ENCODE measurements at places on chromosomes 6 and 20. TPM values are rescaled to one million over a fixed set of nuclear protein-coding genes. Genes with fewer than 3 reads are reported as not detected.

GRCh38 chr6:41922154-41922553, 855 bp downstream of the BYSL start:
- DNase-seq = no peak

- DNase-seq = no peak
Measured at GRCh38 chr6:116866281-116866871, 10.7 kb upstream of the RFX6 start.

DNA sequence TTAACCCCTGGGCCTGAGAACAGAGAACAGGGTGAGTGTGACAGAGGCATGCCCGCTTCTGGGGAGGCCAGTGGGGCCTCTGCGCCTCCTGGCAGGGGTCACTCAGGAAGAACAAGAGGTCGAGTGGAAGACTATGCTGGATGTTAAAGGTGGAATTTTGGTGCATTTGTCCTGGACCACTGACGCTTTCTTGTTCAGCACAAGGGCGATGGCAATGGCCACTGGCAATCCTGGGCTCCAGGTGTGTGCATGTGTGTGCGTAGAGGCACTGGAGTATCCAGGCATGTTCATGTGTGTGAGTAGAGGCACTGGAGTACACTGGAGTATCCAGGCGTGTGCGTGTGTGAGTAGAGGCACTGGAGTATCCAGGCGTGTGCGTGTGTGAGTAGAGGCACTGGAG, 23.5 kb upstream of the NPBWR2 start:
- DNase-seq = no peak

CHD6 gene
- total RNA-seq = 45.7 TPM

FOXP4 gene
- 2.0 TPM for total RNA-seq

- no peak for DNase-seq
Measured at GRCh38 chr6:135811644-135812526, 39.6 kb upstream of the PDE7B start.

- DNase-seq = no peak
Measured at GRCh38 chr6:42450477-42451332, 1.0 kb downstream of the TRERF1 start.

DNA sequence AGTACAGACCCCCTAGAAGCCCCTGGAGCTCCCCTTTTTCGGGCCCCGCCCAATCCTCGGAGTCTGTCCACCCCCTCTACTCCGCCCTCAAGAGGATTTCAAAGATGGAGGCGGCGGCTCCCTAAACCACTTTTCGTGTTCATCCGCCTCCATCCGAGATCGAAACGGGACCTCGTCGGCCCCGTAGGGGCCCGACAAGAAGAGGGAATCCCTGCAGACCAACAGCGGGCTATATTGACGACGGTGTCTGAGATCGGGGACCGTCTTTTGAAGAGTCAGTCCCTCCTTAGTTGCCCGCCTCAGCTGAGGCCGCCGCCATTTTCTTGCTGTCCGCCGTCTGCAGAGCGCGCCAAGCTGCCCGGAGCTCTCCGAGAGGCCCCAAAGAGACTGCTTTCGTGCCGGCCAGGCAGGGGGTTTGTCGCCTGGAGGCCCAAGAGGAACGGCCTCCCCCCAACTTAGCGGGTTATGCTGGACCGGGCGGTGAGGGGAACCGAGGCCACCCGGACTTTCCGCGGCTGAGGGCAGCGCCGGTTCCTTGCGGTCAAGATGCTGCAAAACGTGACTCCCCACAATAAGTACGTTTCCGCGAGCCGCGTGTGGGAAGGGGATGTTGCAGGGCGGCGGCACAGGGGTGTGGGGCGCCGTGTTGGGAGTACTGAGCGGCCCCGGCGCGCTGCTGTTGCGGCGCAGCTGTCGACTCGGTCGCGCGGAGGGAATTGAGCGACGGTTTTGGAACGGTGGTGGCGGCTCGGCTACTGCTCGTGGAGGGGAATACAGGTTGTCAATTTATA, 4.2 kb downstream of the BRD2 start:
- peak; percentile 63 for DNase-seq

GRCh38 chr20:43415661-43416430, 41.9 kb upstream of the SRSF6 start:
- DNase-seq = no peak

GRCh38 chr6:153595903-153596302, 443.1 kb upstream of the OPRM1 start:
- no peak for DNase-seq

RXRB gene
- 19.4 TPM for total RNA-seq

PDCD2 gene
- total RNA-seq = 90.1 TPM

HSPA12B gene
- total RNA-seq = 1.5 TPM

DNA sequence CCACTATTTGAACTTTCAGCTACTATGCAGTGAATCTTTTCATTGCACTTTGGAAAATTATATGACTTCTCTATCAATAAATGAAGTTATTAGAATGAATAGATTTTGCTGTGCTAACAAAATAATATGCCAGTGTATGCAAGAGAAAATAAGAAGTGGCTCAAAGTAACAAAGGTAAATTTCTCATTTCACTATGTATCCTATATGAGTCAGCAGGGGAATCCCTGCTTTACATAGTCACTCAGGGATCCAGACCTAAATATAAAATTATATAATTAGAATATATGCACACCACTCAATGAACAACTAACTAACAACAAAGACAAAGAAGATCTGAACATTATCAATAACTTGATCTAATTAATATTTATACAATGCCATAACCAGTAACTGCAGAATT, 390.8 kb upstream of the IRAK1BP1 start:
- DNase-seq = no peak

CD83 gene
- total RNA-seq = 50.9 TPM

GRCh38 chr20:34110745-34111641, 1.1 kb downstream of the EIF2S2 start:
- no peak for DNase-seq

- DNase-seq = no peak
Measured at GRCh38 chr20:12207875-12208274, 290.2 kb downstream of the BTBD3 start.

TMEM239 gene
- 0.05 TPM for total RNA-seq

GRCh38 chr6:93568169-93568568, 148.8 kb upstream of the EPHA7 start:
- DNase-seq = no peak

- DNase-seq = no peak
Measured at GRCh38 chr6:159805440-159806020, 5.5 kb downstream of the PNLDC1 start.

STMN3 gene
- 71.5 TPM for total RNA-seq

DNA sequence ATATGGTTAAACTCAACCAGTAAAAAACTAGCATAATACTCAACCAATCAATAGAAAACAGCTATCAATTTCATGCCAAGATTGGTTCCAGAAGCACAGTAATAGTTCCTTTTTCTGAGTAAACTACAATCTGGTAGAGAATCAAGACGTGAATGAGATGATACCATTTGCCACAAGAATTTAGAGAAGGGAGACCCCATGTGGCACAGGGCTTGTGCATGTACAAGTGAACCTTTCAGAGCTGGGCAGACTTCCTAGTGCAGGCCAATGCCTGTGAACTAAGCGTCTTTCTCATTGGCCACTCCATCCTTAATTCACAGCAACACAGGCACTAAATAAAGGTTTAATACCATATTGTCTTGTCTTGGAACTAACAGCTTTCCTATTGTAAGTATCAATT, 213.5 kb downstream of the RFPL4B start:
- no peak for DNase-seq

- DNase-seq = no peak
Measured at GRCh38 chr6:166253281-166253681, 54.9 kb downstream of the PRR18 start.

- no peak for DNase-seq
Measured at GRCh38 chr6:52403627-52404026, 16.5 kb upstream of the EFHC1 start.

TCP11 gene
- 0.33 TPM for total RNA-seq

DDX43 gene
- 0.14 TPM for total RNA-seq

MYBL2 gene
- total RNA-seq = 28.8 TPM

DNA sequence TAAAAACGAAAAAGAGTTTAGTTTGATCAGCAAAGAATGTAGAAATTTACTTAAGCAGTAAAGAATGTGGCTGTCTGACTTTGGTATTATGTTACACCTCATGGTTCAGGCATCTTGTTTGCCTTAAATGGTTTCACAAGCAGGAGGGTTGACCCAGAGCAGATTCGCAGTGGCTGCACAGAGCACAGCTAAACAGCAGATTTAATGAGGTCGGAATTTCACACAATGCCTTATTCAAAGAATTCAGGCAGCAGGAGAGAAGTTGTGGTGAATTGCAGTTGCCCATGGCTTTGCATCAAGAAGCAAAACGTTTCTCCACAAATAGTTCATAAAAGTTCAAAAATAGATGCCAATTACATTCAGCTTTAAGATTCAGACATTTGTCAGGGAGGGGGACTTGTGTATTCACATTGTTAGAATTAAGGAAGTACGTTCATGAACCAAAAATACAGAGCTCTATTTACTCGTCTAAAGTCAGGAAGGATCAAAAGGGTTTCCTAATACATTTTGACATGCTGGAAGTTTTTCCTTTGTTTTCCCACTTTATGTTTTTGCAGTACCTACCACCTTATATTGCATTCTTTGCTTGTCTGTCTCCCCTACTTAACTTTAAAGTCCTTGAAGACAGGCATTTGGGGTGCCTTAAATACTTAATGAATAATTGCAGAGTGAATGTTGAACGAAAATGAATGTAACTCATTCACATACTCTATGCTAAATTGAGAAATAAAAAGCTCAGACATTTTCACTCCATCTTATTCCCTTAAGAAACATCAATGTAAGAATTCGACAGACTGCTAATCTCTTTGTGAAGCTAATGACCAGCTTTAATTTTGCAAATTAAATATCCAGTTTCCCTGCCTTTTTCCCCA, 1163.6 kb upstream of the CITED2 start:
- no peak for DNase-seq

GGTLC1 gene
- not detected for total RNA-seq

TGM3 gene
- total RNA-seq = 0.28 TPM

GRCh38 chr6:50093116-50093937, 43.6 kb upstream of the DEFB112 start:
- DNase-seq = no peak

POU5F1 gene
- total RNA-seq = 0.80 TPM

GRCh38 chr6:169028343-169028742, 225.3 kb downstream of the THBS2 start:
- no peak for DNase-seq

DNA sequence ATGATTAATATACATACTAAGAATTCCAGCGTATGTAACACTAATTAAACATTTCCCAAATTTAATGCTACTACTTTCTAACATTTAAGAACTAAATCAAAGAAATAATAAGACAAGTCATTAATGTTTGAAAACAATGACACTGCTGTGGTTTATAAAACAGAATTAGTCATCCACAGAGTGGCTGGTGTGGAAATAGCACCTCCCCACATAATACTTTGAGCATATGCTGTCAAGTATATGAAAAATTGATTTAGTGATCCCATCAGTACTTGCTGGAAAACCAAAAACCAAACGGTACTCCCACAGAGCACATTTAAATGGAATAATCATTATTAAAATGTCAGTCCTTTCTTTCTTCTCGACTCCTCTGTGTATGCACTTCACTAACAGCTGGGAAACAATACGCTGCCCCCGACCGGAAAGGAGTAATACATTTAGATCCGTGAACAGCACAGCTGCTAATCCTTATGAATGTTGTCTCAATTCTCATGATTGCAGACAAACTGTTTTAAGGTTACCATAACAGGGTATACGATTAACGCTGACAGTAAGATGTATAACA, 78.4 kb downstream of the PREP start:
- no peak for DNase-seq

Data from thymus (tissue), 14 donors.